GM19239 (cell line): ENCODE measurements at places on chromosomes 1 and 21.

GRCh38 chr1:246460406-246460805 lies 46.7 kb downstream of the SMYD3 start:
- no peak for DNase-seq

DNA sequence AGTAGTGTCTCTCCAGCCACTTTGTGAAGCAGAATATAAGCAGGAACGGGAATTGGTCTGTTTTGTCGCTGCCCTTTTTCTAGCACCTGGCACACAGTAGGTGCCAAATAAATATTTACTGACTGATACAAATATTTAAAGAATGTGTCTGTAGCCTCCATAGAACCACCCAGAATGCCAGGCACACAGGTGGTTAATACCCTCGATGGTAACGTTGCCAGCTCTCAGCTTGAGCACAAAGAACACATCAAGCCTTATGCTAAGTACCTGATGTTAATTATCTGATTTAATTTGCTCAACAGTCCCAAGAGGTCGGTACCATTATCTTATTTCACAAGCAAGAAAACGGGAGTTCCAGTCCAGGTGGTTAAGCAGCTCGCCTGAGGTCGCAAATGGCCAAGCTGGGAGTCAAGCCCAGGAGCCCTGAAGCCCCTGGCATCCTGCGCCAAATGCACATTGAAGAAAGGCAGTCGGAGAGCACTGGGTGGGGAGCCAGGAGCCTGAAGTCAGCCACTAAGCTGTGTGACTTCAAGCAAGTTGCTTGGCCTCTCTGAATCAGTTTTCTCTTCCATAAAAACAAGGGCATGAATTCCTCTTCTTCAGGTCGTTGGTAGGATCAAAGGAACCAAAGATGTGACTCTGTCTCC lies 26.4 kb downstream of the HSPG2 start:
- no peak for DNase-seq

- no peak for DNase-seq
Observed at GRCh38 chr1:194013561-194013960, 827.1 kb upstream of the B3GALT2 start.

- no peak for DNase-seq
Observed at GRCh38 chr1:36177589-36178431, 21.9 kb downstream of the MAP7D1 start.

DNA sequence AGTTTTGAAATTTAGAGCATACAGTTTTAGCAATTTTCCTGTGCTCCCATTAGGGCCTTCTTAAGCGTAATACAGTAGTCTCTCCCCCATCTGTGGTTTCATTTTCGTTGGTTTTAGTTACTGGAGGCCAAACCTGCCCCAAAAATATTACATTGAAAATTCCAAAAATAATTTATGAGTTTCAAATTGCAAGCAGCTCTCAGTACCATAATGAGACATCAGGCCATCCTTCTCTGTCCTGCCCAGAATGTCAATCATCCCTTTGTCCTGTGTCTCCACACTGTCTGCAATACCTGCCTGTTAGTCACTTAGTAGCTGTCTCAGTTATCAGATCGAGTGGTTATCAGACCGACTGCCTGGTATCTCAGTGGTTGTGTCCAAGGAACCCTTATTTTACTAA lies 45.4 kb downstream of the ADSS2 start:
- peak; percentile 25 for DNase-seq

DNA sequence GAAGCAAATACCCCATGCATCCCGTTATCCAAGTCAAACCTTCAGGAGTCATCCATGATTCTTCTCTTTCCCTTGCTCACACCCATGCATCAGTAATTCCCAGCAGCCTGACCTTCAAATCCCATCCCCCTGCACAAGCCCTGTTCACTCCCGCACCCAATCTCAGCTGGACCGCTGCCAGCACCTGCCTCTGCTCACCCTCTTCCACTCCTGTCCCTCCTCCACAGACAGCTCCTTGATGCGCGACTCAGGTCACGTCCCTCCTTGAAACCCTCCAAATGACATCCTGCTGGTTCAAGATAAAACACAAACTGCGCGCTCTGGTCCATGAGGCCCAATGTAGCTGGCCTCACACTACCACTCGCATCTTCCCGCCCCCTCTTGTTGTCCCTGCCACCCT lies 43.4 kb upstream of the MPZL1 start:
- no peak for DNase-seq

DNA sequence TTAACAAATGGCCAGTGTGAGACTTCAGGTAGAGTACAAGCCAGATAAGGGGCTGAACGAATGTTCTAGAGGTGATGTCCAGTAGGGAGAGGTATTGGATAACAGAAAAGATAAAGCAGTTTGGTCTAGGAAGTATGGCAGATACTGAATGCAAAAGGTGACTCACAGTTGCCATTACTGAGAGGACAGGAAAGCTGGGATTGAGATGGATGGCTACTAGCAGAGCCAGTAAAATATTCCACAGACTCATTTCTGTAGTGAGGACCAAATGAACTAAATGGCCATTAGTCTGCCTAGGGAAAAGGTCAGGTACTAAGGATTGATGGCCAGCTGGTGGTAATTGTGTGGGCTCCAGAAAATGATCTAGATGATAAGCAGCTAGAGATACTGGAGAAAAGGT lies 11.5 kb downstream of the MACO1 start:
- DNase-seq = no peak

DNA sequence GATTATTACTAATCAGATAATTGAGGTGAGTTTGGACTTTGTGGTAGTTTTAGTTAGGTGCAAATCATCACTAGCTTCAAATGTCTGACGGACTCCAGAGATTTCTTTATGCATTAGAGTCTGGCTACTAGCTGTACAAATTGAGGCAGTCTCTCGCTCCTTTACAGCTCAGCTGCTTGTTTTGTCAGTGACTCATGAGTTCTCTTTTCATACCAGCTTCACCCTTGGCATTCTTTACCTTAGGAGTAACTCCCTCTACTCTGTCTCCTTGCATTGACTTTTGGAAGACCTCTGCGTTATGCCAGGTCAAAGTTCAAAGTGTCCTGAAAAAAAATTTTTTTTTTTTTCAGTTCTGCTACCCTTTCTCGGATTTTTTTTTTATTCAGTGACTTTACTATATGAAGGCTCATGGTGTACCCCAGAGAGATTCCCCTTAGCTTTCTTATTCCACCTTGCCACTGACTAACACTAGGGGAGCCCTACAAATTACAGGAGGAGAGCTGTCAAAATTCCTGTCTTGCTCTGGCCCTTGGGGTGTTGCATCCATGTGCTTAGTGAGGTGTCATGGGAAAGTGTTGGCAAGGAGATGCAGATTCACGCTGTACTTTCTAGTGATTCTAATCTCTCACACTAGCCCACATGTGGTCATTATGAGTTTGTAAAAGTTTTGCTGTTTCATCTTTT lies 576.6 kb downstream of the ADGRL2 start:
- no peak for DNase-seq

DNA sequence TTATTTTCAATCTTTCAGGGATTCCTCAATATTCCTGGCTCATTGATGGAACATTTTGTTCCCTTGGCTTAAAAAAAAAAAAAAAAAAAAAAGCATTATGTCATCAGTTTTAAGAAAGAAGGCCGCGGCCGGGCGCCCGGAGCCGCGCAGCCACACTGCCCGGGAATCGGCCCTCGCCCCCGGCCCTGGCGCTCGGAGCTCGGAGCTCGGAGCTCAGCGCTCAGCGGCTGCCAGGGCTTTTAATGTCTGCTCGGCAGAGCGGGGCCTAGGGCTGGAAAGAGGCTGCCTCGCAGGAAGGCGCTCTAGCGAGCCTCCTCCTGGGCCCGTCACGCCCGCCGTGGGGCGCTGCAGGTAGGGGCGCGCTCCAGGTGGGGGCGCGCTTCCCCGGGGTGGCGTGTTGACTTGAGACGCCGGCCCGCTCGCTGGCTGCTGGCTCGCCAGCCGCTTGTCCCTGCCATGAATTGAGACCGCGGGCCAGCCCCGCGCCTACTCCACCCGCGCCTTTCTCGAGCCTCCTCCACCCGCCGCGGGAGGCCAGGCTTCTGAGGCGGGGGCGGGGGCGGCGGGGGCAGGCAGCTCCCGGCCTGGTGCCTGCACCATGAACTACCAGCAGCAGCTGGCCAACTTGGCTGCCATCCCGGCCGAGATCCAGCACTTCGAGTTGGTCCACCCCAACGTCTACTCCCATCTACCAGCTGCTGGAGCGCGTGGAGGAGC lies 5.4 kb upstream of the TDRD5 start:
- no peak for DNase-seq

- no peak for DNase-seq
Observed at GRCh38 chr1:85137660-85138059, 63.2 kb downstream of the SYDE2 start.

DNA sequence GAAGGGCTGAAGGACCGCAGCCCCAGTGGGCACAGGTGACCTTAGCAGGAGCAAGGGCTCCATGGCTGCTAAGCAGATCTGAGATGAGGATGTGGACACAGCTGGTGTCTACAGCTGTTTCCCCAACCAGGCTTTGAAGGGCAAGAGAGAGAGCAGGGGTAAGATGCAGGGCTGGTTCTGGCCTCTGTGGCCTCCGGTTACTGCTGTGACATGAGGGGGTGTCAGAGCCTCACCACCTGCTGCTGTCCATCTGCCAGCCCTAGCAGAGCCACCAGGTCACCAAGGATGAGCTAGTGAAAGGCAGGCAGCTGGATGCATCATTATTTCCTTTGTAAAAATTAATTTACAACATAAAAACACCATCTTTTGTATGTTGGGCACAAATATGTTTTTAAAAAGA lies 33.4 kb downstream of the OBSCN start:
- DNase-seq = no peak

DNA sequence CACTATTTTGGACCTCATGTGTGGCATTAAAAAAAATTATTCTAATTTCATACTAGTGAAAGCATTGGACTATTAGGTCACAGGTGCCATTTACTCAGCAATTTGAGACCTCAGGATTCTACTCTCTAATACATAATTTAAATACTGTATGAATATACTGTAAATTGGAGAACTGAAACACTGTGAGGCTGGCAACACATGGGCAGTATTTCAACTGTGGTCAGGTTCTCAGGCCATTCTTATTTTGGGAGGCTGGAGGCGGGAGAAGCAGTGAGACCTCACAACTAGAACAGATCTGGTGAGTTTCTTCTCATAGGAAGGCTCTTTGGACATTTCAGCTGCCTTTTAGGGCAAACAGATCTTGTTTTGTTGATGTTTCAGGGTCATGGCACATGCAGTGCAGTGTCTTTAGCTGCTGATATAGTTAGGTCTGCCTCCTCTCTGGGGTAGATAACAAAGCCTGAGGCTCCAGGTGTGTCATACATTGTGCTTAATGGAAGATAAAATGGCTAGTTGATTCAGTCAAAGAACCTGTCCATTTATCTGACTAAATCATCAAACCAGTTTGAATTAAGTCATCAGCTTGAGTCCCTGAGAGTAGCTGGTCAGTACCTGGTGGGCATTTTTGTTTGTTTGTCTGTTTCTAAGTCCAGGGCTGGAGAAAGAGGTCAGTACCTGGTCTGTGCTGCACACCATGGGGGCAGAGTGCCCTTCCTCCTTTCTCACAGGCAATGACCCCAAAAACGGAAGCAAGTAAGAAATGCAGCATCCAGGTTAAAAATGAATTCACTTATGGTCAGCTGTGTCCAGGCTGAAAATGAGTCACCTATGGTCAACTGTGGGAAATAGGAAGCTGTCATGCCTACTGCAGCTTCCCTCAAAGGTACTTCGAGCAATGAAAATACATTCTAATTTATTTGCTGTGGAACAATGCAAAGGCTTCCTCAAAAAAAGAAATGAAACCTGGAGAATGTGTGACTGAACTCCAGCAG lies 216.2 kb downstream of the SDCCAG8 start:
- DNase-seq = no peak

DNA sequence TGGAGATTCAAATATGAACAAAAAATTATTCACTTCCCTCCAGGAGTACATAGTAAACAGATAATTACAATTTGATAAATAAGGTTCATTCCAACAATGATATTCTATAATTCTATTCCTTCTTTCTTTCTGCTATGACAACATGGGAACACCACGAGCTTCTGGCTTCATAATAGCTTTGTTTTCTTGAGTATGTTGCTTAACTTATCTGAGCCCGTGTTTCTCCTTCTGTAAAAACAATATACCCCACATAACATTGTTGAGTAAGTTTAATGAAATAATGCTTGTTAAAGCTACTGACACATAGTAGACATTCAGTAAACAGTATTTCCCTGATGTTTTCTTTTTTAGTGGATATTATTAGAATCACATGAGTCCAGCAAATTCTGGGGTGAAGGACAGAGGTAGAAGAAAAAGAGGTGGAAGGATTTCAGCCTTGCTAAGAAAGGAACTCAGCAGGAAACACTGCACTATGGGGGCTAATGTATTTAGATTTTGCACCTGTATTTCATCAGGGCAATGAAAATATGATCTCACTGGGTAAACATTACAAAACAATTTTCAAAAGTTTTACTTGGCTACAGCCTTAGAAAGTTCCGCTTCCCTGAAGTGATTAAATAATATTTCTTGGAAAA lies 430.8 kb upstream of the C1orf87 start:
- no peak for DNase-seq

DNA sequence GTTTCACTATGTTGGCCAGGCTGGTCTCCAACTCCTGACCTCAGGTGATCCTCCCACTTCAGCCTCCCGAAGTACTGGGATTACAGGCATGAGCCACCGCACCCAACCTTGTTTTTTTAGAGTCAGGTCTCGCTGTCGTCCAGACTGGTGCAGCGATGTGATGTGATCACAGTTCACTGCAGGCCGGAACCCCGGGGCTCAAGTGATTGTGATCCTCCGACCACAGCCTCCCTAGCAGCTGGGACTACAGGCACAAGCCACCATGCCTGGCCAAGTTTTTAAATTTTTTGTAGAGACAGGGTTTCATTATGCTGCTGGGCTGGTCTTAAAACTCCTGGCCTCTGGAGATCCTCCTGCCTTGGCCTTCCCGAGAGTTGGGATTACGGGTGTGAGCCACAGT lies 46.1 kb upstream of the LIN9 start:
- DNase-seq = no peak

GRCh38 chr21:38984982-38985567 lies 179.3 kb downstream of the ETS2 start:
- no peak for DNase-seq

DNA sequence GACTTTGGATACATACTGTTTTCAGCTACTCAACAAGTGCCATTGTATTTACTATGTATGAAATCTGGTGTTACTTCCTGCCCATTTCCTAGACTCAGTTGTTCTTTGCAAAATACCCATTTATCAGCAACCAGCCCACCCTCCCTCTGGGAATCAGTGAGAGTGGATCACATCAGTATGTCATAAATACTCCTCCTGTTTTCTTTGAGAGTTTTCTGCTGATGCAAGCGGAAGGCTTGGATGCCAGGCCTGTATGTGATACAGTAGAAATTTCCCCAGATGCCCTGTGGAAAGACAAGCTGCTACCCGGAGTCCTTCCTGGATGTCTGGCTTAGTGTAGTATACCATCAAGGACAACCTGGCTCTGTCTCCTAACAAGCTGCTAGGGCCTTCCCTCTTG lies 2.4 kb upstream of the PTPRC start:
- no peak for DNase-seq

DNA sequence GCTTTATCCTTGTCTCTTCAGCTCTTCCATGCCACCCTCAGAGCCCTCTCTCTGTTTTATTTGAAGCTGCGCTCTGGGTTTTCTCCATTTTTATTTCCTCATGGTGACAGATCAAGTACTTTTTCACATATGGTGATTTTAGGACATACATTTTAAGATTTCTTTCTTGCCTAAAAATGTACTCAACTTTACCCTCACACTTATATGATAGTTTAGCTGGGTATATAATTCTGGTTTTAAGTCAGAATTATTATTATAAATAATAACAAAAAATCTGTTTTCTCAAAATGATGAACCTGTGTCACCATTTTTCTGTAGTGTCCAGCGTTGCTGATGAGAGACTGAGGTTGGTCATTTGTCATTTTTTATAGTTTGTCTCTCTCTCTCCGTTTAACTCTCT lies 754 bp upstream of the KRTAP10-5 start:
- DNase-seq = no peak

- DNase-seq = no peak
Observed at GRCh38 chr1:115289940-115290339, 48.1 kb downstream of the NGF start.
